Lower lobe of right lung (tissue), 2 donors: ENCODE measurements at places on chromosomes 3 and 15.

DNA sequence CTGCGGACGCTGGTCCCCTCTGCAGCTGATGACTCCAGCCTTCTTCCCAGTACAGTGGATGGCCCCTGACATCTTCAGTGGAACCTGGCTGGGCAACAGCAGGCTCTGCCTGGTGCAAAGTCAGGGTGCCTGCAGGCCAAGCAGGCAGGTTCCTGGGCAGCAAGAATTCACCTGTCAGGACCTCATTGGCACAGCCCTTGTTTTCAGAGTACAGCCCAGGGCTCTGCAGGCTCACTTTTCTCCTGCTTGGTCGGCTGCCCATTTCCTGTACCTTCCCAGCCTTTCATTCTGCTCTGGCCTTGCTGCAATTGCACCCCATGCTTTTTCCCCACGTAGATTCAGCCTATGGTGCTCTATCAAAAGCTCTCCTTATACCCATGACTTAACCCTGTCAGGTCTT is 56.0 kb downstream of the LRTM1 start:
- no peaks in the 10 kb centered on the region for H3K4me1 ChIP-seq
- no peak for DNase-seq
- no peaks in the 10 kb centered on the region for H3K27me3 ChIP-seq
- H3K36me3 ChIP-seq: no peaks in the 10 kb centered on the region

GRCh38 chr3:118480101-118480860 is 554.4 kb downstream of the IGSF11 start:
- H3K4me3 ChIP-seq: no peak overlapping the region
- H3K4me1 ChIP-seq: no peaks in the 10 kb centered on the region
- H3K27me3 ChIP-seq: no peaks in the 10 kb centered on the region

- DNase-seq: no peak
- H3K36me3 ChIP-seq: peaks cover 75% of the 10 kb centered on the region
- H3K27me3 ChIP-seq: no peaks in the 10 kb centered on the region
Observed at GRCh38 chr3:39140341-39140971, 12.9 kb downstream of the CSRNP1 start.

DNA sequence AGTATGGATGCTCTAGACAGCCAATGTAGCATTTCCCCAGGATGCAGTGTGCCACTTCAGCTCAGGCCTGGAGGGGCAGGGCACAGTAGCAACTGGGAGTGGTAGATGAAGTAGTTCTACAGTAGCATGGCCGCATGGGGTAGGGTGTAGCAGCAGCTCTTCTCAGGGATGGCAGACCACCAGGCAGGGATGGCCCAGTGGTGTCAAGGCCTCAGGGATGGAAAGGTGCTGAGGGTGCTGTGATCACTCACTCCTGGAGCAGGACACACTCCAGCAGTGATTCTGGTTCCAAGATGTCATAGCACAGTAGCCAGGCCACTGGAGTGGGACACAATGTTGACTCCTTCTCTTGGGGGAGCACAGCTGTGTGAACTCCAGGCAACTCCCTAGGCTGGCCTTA is 210.9 kb upstream of the LYSMD4 start:
- no peak overlapping the region for H3K27ac ChIP-seq
- H3K36me3 ChIP-seq: no peaks in the 10 kb centered on the region
- no peak for DNase-seq
- H3K4me1 ChIP-seq: no peaks in the 10 kb centered on the region
- H3K4me3 ChIP-seq: no peak overlapping the region

DNA sequence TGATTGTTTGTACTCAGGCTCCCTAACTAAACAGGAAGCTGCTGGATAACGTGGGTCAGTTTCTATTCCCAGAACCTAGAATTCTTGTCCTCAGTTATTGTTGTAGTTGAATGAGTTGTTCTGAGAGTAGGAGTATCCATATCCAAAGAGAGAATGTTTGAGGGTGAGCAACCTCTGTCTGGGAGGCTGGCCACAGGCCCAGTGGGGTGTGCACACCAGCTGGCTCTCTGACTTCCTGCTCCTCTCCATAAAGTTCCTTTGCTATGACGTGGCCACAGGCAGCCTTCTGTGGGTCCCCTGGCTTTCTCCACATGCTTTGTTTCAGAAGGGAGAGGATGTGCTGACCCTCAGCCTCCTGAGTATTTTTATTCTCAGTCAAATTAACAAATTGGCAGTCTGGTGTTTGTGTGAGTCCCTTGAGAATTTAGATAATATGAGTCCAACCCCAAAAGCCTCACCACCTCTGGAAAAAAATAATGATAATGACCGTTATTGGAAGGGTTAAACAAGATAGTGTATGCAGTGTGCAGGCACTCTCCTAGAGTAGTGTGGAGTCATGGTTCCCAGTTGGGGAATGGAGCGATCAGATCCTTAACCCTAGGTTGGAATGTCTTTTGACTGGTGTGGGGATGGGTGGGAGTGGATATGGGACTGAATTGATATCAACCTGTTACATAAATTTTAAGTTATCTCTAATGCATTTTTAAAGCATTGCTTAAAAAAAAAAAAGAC is 47.6 kb upstream of the MED12L start:
- no peak for DNase-seq
- H3K4me1 ChIP-seq: no peaks in the 10 kb centered on the region
- H3K4me3 ChIP-seq: no peak overlapping the region
- no peak overlapping the region for H3K27ac ChIP-seq
- H3K27me3 ChIP-seq: no peaks in the 10 kb centered on the region

DNA sequence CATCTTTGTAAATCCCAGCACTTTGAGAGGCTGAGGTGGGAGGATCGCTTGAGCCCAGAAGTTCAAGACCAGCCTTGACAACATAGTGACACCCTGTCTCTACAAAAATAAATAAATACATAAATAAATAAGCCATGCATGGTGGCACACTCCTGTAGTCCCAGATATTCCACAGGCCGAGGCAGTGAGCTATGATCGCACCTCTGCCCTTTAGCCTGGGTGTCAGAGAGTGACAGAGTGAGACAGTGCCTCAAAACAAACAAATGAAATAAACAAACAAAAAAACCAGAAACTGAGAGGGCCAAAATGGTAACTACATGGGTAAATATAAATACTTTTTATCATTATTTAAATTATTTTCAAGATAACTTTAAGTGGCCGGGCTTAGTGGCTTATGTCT is 445.4 kb downstream of the ZIC1 start:
- H3K27me3 ChIP-seq: no peaks in the 10 kb centered on the region
- H3K4me3 ChIP-seq: no peak overlapping the region
- no peak for DNase-seq
